Epithelial cell of proximal tubule (primary cell): ENCODE measurements at places on chromosomes 5 and 9.

DNA sequence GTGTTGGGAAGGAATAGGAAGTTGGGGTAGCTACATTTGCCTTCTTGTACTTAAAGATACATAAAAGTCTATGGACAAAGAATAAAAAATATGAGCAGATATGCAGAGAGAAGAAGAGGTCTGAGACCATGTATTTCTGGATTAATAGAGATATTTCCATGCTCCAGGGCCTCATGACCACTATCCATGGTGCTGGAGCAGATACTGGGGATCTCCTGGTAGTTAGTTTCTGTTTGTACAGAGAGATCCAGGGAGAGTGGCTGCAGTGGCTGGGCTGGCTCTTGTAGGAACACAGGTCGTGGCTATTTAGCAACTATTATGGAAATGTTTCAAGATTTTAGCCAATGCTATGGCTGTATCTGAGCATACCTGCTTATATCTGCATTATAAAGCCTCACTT lies 184.2 kb upstream of the TMEM161B start:
- no peak for DNase-seq

DNA sequence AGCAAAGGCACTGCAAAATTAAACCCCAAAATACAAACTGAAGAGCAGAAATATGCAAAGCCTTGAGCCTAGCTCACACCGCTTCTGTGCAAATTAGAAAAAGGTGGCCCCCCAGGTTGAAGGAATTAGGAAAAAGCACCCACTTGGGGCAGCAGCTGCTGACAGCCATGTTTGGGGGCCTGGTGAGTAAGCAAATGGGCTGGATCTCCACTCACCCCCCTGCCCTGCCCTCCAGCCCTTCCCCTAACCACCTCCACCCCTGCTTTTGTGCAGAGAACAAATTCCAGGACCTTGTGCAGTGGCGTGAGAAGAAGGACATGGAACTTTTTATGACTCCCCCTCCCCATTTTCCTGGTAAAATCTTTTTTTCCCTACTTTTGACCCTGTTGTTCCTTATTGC lies 92.0 kb upstream of the DNAH5 start:
- DNase-seq, result peak; percentile 36

GRCh38 chr9:19138084-19138483 lies 10.8 kb upstream of the PLIN2 start:
- no peak for DNase-seq

DNA sequence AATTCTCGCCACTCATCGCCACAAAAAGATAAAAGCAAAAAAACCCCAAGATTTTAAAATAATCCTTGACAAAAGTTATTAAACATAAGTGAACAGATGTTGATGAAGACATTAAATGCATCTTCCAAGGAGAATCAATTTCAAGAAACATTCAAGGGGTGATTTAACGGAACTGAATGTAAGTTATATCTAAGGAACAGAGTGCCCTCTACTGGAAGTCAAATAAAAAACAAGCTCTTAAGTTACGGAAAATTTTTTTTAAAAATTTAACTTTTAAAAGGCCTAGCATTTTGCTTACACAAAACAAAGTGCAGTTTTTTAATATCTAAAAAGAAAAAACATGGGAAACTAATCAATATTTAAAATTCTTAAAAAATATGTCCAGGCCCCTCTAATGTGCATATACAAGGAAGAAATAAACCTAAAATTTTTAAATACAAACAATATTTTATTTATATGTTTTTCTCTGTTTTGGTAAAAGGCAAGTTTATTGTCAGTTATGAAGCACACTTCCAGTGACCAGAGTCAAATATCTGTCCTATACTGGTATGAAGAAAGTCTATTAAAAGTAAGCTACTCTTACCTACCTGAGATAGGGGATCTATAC lies 28.0 kb downstream of the TEX10 start:
- DNase-seq, result no peak

DNA sequence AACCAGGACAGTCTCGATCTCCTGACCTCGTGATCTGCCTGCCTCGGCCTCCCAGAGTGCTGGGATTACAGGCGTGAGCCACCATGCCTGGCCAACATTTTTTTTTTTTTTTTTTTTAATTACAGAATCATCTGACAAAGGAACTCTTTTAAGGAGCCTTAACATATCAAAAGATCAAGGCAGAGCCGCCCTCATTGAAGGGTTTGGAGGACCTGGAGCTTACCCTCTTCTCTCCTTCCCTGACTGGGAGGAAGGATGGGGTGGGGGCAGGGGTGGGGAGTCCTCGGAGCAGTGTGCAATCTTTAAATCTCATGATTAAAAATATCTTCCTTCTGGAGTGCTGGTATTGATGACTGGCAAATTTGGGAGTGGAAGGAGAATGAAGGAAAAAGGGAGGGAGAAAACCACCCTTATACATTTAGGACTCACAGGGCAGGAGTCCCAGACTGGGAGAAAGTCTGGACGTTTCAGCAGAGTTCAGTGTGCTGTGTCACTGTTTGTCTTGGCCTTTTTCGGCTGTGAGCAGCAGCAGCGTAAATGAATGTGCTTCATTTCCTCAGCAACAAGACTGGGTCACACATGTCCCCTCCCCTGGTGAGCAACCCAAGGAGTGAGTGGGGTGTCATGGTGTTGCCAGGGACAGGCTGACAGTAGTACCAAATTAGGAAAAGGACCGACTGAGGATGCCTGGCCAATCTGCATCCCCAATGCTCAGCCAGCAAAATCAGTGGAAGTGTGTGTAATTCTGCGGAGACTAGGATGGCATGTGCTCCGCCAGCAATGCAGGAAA lies 115.3 kb upstream of the BNC2 start:
- DNase-seq, result no peak

DNA sequence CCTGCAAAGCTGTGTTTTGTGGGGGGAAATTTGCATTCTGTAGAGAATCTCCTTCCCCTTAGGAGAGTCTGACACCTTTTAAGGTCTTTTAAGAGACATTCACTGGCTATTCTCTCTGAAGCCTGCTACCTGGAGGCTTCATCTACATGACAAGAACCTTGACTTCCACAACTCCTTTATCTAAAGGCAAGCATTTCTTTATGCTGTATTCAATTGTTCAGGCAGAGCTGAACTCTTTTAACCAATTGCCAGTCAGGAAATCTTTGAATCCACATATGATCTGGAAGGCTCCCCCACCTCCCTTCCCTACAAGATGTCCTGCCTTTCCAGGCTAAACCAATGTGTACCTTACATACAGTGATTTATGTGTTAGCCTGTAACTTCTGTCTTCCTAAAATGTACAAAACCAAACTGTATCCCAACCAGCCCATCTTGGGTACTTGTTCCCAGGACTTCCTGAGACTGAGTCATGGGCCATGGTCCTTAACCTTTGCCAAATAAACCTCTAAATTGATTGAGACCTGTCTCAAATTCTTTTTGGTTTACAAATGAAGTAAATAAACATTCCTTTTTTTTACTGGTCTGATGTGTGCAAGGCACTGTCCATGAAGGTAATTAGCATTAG lies 9.9 kb downstream of the C9orf85 start:
- DNase-seq, result no peak

DNA sequence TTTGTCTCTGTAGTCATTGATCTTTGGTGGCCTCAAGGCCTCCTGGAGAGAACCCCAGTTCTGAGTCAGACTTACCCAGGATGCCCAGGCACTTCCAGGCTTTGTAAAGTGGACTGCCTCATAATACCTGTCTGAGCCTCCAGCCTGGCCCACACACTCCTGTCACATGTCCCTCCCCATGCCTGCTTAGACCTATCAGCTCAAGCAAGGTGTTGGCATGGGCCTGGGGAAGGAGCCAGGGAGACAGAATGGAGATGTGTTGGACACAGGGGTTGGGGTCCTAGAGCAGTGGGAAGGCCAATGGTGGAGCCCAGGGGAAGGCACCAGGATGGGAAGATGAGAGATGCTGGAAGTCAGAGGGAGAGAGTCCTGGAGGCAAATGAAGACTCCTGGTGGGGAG lies 136.2 kb downstream of the CFAP90 start:
- no peak for DNase-seq

GRCh38 chr9:86637515-86637914 lies 283.3 kb upstream of the TUT7 start:
- DNase-seq, result no peak

- DNase-seq, result peak; percentile 36
Measured at GRCh38 chr5:59174248-59174844, 591.5 kb downstream of the RAB3C start.

GRCh38 chr9:135341612-135342169 lies 137.9 kb upstream of the PPP1R26 start:
- no peak for DNase-seq

DNA sequence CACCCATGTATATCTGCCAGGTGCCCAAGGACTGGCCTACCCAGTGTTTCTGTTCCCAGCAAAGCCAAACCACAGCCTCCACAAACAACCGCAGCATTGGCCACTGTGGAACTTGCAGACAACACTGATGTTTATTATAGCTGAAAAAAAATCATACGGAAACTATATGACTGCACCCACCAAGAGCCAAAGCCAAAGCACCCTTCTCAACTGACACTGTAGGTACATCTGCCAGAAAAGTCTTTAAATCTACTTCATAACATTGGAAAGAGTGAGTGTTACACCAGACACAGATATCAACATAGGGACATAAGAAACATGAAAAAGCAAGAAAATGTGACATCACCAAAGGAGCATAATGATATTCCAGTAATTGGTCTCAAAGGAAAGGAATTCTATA lies 428.0 kb downstream of the PSAT1 start:
- DNase-seq, result no peak

- no peak for DNase-seq
Measured at GRCh38 chr9:104088416-104088815, 5.7 kb upstream of the SMC2 start.

DNA sequence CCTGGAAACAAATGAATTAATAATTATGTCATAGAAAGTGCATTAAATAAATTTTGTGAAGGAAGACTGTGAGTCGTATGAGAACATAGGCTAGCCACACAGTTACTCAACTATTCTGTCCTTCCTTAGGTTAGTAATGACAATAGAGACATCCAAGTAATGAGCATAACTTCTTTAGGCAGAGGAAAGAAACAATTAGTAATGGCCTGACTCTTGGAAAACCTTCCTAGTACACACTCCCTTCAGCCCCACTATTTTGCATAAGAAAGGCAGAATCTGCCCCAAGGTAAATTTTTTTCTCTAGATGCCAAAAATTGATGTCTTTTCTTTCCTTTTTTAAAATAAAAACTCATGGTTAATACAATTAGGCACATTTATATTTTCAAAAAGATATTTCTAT lies 1619.0 kb upstream of the WWC1 start:
- no peak for DNase-seq

DNA sequence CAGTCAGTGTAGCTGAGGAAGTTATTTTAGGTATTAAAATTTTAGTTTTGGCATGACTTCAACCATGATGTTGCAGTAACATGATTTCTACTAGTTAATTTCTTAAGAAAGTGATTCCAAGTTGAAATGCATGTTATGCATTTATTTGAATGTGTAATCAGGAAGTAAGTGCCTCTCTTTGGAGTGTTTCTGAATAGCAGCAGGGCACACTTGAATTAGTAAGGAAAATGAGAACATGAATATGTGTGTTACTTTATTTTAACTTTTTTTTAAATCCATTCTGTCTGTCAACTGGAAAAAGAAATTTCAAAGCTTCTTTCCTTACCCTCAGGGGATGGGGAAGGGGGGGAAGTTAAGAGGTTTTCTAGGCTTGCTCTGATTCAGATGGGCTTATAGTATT lies 40.4 kb downstream of the CTNNA1 start:
- DNase-seq, result no peak

- no peak for DNase-seq
Measured at GRCh38 chr5:153421676-153422075, 68.8 kb upstream of the GRIA1 start.

- DNase-seq, result no peak
Measured at GRCh38 chr9:33295571-33295970, 5.3 kb downstream of the NFX1 start.

DNA sequence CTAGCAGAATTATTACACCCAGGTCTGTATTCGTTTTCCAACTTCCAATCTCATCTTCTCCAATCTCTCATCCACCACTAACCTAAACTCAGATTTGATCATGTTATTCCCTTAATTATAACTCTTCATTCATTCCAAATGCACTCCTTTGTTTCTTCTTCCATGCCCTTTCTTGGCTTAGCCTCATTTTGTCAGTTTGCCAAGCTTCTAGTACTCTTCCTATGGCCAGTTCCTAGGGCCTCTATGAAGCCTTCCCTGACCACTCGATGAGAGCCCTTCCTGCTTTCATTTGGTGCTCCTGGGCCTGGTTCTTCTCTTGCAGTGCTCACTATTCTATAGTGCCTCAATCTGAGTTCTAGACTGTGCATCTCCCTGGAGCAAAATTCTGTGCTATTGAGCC lies 5.8 kb downstream of the FAM219A start:
- no peak for DNase-seq

DNA sequence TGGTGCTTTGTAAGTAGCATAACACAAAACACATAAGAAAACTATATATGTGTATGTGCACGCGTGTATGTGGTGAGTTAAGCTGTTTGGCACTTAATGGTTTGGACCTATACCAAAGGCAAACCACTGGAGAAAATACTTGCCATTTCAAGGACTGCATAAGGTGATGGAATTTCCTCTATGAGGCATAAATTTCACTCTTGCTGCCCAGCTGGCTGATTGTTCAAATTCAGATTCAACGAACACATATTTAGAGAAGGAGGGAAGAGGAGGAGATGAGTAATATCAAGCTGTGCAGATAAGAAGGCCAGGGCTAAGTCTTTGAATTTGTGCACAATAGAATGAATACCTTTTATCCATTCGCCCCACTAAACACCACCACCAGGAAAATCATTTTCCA lies 470.6 kb upstream of the MPDZ start:
- peak; percentile 59 for DNase-seq

DNA sequence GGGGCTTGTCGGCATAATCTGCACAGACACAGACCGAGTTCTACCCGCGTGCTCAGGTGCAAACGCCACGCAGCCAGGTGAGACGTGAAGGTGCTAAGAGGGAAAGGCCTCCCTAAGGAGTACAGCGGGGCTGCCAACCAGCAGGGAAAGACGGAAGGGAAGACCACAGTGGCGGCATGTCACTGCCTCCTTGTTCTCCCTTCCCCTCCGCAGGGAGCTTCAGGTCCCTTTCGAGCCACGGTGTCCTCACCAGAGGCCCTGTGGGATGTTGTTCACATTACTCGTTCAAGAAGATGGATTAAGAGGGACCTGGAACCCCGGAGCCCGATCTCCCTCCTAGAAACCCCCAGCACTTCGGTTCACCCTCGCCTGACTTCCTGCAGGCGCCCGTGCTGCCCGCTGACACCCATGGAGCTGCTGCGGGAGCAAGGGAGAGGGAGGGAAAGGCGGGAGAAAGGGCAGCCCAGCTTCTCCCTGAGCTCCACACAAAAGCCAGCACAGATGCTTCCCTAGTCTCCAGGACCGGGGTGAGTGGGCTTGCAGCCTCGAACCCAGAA lies 686 bp downstream of the BRD9 start:
- no peak for DNase-seq

GRCh38 chr5:37896159-37896558 lies 56.3 kb upstream of the GDNF start:
- DNase-seq, result no peak

- DNase-seq, result no peak
Measured at GRCh38 chr5:87850843-87851242, 417.8 kb downstream of the TMEM161B start.

- no peak for DNase-seq
Measured at GRCh38 chr5:173056783-173057061, 570 bp downstream of the CREBRF start.
